Dermis blood vessel endothelial cell (primary cell): ENCODE measurements at places on chromosomes 6 and 20. TPM values are rescaled to one million over a fixed set of nuclear protein-coding genes. Genes with fewer than 3 reads are reported as not detected.

C6orf52 gene
- 0.42 TPM in 1 of 2 replicates, not detected in the other for total RNA-seq

GLP1R gene
- total RNA-seq, result not detected in 2 replicates

MAP1LC3A gene
- 20.9 and 45.8 TPM in 2 replicates for total RNA-seq

NANP gene
- 6.8 and 9.2 TPM in 2 replicates for total RNA-seq

CCM2L gene
- total RNA-seq, result 31.1 and 35.5 TPM in 2 replicates

FABP7 gene
- total RNA-seq, result not detected in 2 replicates
